ENCODE measurements at places on chromosomes 3 and 15.

DNA sequence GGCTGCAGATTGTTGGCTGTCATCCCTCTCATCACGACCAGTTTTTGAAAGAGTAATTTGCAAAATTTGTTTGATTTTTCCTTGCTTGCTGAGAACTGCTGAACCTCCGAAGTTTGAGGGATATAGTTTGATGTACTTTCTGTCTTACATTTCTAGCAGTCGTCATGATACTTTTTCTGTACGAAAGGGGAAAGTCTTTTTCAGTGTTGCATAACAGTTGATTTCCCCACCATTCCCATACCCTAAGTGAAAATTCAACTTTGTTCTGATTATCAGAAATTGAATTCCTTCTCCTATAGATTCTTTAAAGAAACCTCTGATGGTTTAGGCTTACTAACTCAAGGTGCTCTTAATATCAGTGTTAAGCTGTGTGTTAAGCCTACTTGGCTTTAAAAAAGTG is 1.6 kb downstream of the PDE8A start:
- DNase-seq = no peak

GRCh38 chr15:63436341-63436740 is 54.7 kb upstream of the CA12 start:
- DNase-seq = no peak

DNA sequence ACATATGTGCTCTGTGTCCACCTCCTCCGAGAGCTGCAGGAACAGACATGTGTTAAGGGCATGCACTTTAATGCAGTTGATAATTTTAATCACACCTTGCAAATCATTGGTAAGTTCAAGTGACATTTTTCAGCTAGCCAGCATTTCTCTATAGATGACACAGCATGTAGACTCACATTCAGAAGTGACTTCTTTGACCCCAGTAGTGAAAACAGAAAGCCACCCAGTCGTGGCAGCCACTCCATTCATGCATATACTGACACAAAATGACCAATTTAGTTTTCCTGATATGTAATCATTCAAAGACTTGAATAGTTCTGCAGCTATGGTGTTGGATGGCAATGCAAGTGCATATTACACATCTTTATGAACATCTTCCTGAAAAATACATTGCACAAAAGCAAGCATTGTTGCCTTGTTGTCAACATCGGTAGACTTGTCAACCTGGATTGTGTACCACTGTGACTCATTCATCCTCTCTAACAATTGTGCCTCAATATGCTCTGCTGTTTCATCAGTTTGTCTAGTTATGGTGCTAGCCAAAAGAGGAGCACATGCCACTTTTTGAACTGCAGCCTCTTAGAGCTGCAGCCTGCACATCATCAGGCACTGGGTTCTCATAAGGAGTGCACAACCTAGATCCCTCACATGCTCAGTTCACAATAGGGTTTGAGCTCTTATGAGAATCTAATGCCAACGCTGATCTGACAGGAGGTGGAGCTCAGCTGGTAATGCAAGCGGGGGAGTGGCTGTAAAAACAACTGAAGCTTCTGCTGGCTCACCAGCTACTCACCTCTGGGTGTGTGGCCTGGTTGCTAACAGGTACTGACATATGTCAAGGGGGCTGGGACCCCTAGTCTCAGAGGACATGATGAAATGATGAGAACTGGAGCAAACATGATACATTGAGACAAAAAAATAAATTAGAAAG is 622.0 kb downstream of the PYDC2 start:
- DNase-seq = no peak

- no peak for DNase-seq
Measured at GRCh38 chr3:13621381-13622221, 72.7 kb downstream of the FBLN2 start.

DNA sequence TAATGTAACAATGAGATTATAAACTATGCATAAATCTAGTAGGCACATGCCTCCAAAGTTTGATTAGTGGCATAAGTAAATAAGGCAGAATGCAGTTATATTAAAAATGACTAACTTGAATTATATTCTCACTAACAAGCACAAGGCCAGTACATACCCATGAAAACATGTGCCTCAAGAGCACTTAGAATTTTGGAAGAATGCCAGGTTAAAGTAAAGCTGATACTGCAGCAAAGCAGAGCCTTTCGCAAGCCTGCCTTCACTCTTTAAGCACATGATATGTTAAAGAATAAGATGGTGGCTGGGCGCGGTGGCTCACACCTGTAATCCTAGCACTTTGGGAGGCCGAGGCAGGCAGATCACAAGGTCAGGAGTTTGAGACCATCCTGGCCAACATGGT is 49.0 kb downstream of the KBTBD12 start:
- DNase-seq = peak; percentile 73

DNA sequence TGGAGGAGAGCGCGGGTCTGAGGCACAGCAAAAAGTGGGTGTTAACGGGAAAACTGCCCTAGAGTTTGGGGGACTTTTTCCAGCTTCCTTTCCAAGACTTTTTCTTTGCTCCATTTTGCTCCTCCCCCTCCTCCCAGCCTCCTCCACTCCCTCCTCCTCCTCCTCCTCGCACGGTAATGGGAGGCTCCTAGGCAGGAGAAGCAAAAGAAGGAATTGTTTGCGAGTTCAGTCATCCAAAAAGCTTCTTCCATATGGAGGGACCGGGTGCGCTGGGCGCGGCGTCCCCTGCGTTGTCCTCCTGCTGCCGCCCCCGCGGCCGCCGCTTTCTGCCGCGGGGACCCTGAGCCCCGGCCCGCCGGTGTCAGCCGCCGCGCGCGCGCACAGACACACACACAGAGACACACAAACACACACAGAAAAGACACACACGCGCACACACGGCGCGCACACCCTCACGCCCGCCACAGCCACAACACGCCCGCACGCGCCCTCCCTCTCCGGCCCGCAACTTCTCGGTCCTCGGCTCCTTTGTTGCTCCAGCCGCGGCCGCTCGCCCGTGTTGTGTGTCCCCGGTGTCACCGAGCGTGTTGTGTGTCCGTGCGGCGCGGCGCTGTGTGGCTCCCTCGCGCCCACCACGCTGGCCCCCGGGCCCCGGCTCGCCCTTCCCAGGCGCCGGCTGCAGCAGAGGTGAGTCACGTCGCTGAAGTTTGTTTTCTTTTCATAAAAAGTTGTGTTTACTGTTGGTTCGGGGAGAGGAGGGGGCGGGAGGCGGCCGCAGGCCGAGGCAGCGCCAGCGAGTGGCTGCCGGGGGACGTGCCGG is at the start of gene BOC:
TSS of gene BOC (plus strand) at position 228 of the 820 bp plus-strand sequence. CDS start 38,246 bp downstream, outside the sequence.
- DNase-seq = no peak

GRCh38 chr15:36301947-36302346 is 277.5 kb upstream of the CDIN1 start:
- DNase-seq = peak; percentile 11

- DNase-seq = no peak
Measured at GRCh38 chr15:89330119-89330518, 4.5 kb downstream of the POLG start.

DNA sequence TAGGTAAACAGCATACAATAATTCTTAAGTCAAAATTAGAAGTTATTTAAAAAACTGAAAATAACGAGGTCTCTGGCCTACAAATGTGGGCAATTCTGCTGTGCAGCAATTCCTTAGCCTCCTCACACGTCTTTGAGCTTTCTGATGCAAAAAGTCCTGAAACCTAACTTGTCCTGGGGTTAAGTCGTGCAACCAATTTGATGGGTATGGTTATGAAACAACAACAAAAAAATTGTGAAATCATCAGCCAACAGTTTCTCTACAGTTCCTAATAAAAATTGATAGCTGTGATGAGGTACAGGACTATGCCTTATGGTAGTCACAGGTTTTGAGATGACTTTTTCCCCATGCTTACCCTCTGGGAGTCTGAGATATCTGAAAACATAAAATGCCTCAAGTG is 6.5 kb upstream of the GLB1 start:
- no peak for DNase-seq

DNA sequence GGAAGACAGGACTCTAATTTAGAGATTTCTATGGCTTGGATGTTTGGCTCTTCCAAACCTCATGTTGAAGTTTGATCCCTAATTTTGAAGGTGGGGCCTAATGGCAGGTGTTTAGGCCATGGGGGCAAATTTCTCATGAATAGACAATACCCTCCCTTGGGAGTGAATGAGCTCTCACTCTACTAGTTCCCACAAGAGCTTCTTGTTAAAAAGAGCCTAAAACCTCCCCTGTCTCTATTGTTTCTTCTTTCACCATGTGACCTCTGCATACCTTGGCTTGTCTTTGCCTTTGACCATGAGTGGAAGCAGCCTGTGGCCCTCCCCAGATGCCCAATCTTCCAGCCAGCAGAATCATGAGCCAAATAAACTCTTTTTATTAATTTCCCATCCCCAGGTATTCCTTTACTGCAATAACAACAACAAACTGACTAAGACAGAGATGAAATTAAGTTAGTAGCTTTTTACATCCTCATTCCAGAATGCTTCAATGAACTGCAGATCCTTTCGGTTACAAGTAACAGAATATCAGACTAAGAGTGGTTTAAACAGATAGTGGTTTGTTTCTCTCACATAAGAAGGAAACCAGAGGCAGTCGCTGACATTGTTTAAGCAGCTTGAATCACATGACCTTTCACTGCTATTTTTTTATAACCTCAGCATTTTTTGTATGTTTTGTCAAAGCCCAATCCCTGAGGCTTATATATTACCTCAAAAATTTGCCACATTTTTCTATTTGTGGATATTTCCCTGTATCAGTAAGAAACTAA is 1013.3 kb upstream of the SEMA6D start:
- DNase-seq = no peak

DNA sequence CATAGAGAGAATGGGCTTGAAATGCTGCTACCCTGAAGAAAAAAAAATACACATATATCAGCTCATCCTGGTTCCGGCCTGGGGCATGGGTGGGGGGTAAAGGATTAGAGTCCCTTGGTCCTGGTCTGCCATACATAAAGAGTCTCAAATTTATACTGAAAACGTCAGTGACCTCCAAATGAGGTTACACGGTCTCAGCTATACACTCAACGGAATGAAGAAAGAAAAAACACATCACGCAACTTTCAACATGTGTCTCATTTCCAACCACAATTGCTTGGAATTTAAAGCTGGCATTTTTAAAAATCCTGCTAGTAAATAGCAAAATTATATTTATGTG is 612.8 kb downstream of the MCTP2 start:
- DNase-seq = no peak

DNA sequence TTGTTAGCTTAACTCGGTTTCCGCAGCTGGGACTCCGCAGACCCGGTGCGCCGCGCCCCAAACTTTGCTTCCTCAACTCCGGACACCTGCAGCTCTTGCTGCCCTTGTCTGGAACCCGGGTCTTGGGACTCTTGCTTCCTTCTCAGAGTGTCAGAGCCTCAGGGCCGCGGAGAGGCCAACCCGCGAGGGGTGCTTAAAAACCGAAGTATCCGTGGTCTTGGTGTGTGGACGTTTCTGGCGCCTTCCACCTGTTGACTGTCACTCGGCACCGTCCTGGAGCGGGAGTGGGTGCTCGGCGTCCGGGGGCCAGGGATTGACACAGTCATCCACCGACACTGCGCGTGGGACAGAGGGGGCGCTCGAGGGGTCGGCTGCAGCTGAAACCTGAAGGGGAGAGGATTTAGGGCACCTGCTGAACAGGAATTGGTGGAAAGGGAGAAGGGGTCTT is 386 bp downstream of the SQOR start:
- no peak for DNase-seq

DNA sequence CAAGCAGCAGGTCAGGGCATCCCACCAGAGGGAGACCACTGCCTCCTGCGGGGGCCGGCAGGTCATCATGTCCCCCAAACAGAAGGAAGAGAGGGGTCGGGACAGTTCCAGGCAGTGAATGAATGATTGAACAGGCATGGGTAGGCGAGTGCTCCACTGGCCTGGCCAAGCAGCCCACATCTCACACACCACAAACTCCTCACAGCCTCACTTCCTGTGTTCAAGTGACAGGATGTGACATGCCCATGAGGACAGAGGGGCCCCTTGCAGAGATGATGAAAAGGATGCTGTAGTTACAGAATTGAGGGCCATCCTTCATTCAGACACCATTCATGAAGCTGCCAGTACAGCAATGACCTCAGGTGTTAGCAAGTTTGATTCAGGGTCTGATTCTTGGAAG is 3.7 kb downstream of the IQSEC1 start:
- no peak for DNase-seq

- no peak for DNase-seq
Measured at GRCh38 chr15:41182266-41182665, 48.3 kb downstream of the EXD1 start.

DNA sequence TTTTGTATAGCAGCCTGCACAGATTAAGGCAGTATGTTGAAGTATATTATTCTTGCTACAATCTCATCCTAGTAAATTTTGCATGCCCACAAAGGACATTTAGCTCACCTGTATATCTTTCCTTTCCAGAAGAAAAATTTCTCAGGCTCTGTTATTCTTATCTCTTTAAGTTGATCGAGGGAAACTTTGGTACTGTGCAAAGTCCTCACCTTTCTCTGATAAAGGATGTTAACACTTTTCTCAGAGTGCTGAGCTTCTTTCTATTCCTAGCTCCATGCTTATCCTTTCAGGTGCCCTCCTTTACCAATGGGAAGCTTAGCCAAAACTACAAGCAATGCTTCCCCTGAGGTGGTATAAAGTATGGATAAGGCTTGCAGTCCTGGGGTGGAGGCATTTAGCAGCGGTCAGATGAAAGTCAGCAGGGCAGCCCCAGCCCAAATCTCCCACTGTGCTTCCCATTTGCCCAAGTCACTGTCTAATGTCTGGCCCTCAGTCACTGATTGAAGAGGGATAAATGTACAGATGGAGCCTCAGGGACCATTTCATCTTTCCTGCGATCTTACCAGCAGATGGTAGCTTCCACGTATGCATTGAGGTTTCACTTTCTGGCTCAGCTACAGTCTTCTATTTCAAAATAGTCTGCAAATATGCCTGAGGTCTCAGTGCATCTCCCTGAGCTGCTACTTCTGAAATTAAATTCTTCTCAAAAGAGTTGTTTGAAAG is 127.8 kb upstream of the P2RY1 start:
- no peak for DNase-seq

- no peak for DNase-seq
Measured at GRCh38 chr3:32110233-32110760, 3.9 kb downstream of the GPD1L start.

- DNase-seq = no peak
Measured at GRCh38 chr3:127587876-127588275, 2.7 kb downstream of the TPRA1 start.

- DNase-seq = no peak
Measured at GRCh38 chr3:153626158-153626557, 464.1 kb downstream of the RAP2B start.

DNA sequence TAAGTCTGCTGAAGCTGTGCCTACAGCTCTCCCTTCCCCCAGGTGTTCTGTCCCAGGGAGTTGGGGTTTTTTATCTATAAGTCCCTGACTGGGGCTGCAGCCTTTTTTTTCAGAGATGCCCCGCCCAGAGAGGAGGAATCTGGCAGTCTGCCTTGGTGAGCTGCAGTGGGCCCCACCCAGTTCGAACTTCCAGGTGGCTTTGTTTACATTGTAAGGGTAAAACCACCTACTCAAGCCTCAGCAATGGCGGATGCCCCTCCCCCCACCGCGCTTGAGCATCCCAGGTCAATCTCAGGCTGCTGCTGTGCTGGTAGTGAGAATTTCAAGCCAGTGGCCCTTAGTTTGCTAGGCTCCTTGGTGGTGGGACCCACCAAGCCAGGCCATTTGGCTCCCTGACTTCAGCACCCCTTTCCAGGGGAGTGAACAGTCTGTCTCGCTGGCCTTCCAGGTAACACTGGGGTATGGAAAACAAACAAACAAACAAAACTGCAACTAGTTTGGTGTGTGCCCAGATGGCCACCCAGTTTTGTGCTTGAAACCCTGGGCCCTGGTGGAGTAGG is 189.4 kb downstream of the MFSD1 start:
- DNase-seq = no peak
